ENCODE measurements at places on chromosomes 12 and 14. TPM values are rescaled to one million over a fixed set of nuclear protein-coding genes. Genes with fewer than 3 reads are reported as not detected.

DNA sequence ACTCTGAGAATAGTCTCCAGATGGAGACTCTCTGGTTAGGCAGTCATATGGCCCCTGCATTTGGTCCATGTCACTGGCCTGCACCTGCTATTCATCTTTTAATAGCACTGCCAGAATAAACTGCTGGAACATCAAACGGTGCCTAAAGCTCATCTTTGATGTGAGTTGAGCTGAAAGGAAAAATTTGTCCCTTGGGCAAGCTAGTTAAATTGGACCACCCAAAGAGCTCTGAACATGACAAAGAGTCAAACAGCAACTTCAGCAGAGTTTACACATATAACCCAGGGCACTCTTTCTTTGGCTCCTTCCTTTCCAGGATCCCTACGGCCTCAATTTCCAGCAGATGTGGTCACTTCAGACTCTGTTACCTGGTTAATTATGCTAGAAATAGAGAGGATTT, 269.9 kb downstream of the RPL10L start:
- H3K4me3 ChIP-seq, result no peak overlapping the region
- H3K36me3 ChIP-seq, result no peaks in the 10 kb centered on the region
- no peaks in the 10 kb centered on the region for H3K4me1 ChIP-seq

GRCh38 chr14:23408307-23408630, 196 bp upstream of the MYH6 start:
- no peak for DNase-seq
- H3K4me1 ChIP-seq, result no peaks in the 10 kb centered on the region
- H3K27ac ChIP-seq, result no peak overlapping the region
- peaks cover 11% of the 10 kb centered on the region for H3K27me3 ChIP-seq
- no peak overlapping the region for H3K4me3 ChIP-seq
- H3K36me3 ChIP-seq, result no peaks in the 10 kb centered on the region

The PLA2G1B gene
- total RNA-seq, result 0.75 TPM

The PCED1B gene
- 0.22 TPM for total RNA-seq

GRCh38 chr12:19739195-19739776, 300.0 kb downstream of the AEBP2 start:
- no peaks in the 10 kb centered on the region for H3K27me3 ChIP-seq
- no peaks in the 10 kb centered on the region for H3K36me3 ChIP-seq
- H3K27ac ChIP-seq, result no peak overlapping the region

The CISTR gene
- total RNA-seq, result not detected

DNA sequence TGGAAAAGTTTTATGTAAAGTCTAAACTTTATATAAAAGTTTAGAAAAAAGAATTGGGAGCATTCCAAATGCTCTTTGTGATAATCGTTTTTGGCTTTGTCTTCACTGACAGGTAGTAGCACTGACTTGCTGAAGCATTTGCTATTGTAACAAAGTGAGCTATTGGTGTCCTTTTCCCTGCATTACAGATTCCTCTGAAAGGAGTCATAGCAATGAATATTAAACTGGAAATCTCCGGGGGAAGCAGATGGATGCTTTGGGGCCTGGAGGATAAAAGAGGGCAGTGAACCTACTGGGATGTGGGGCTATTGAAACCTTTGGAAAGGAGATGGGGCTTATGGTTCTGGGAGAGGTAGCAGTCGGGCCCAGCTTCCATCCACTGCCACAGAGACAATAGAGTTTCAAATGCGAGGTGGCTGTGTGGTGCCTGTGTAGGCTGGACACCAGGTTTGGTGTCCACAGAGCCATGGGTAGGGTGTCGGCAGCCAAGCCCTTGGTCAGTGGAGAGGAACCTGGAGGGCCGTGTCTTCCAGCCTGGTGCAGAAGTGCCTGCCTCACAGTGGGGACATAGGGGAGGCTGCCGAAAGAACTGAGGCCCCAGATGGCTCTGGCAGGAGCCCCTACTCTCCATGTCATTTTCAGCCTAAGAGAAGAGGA, 10.1 kb downstream of the GSG1 start:
- no peaks in the 10 kb centered on the region for H3K36me3 ChIP-seq
- no peak for DNase-seq
- H3K4me3 ChIP-seq, result no peak overlapping the region
- H3K4me1 ChIP-seq, result peaks cover 10% of the 10 kb centered on the region

DNA sequence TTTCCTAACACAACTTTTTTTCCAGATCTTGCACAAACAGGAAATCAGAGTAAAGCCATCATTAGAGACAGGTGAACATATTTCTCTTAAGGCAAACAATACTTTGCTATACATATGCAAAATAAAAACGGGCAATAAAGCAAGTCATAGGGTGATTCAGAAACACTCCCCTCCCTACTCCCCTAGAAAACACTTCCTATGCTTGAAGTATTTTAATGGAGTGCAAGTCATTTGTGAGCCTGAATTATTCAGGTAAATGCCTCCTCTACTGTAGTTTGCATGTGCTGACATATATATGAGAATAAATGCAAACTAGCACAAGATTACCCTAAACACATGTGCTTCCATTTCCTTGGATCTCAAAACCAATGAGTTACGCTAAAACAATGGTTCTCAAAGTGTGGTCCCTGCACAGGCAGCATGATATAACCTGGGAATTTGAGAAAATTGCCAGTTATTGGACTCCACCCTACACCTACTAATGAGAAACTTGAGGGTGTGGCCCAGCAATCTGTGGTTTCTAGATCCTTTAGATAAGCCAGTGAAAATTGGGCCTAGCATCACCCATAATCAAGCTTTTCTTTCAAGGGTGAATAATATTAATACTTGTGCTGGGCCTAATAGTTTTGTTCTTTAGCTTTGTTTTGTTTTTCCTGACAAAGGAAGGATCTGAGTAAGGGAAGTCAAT, 159.7 kb upstream of the BMP4 start:
- H3K4me3 ChIP-seq, result no peak overlapping the region
- no peaks in the 10 kb centered on the region for H3K36me3 ChIP-seq
- no peaks in the 10 kb centered on the region for H3K27me3 ChIP-seq
